SK-N-MC (cell line): ENCODE measurements at places on chromosomes 5 and 9.
A peak's percentile ranks its signal among the peaks of the same experiment; 100 is the strongest.

GRCh38 chr9:5820425-5820824 is 12.5 kb downstream of the ERMP1 start:
- no peak for DNase-seq

DNA sequence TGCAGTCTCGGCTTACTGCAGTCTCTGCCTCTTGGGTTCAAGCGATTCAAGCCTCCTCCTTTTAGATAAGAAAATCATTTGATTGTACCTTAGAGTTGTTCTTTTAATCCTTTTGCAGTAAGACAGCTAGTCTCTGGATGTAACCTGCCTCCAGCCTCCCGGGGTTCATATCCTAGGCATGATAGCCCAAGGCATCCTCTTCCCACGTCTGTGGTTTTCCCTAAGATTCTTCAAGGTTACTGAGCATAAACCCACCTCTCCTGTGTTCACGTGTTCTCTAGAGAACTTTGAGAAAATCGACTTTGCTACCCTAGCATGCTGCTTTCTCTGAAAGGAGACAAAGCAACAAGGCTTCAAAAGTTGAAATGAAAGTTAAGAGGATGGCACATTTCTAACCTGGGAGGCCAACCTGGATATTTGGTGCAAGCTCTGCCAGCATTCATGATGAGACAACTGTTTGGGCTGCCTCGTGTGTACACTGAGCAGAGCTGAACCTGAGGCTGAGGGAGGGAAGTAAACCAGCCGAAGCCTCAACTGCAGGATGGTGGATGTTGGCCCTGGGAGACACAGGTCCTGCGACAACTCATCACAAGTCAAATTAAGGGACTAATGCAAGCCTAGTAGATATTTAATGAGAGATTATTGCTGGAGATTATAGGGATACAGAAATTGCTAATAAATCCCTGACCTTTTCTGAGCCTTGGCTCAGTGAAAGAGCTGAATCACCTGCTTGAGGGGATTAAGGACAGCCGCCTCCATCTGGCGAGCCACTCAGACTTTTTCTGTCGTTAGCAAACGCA is 261.8 kb downstream of the ARHGAP26 start:
- DNase-seq: no peak

DNA sequence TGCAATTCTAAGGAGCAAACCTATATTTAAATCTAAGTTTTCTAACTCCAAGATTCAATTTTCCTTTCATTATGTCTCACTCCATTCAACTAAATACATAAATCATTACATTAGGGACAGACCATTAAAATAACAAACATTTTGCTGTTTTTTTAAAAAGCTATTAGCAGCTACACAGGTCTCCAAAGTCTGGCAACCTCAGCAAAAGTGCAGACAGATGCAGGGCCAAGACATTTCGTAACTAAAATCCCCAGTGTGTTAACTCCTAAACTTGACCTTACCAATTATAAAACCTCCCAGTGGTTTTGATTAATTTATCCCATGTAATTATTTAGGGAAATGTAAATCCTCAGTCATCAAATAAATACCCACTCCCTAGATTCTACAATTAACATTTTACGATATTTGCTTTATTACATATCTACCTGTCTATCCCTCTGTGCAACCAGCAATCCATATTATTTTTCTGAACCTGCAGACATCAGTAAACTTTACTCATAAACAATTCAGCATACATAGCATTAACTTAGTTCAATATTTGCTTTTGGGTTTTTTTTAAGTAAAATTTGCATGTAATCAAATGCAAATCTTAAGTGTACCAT is 64.7 kb downstream of the RGS7BP start:
- DNase-seq: no peak

DNA sequence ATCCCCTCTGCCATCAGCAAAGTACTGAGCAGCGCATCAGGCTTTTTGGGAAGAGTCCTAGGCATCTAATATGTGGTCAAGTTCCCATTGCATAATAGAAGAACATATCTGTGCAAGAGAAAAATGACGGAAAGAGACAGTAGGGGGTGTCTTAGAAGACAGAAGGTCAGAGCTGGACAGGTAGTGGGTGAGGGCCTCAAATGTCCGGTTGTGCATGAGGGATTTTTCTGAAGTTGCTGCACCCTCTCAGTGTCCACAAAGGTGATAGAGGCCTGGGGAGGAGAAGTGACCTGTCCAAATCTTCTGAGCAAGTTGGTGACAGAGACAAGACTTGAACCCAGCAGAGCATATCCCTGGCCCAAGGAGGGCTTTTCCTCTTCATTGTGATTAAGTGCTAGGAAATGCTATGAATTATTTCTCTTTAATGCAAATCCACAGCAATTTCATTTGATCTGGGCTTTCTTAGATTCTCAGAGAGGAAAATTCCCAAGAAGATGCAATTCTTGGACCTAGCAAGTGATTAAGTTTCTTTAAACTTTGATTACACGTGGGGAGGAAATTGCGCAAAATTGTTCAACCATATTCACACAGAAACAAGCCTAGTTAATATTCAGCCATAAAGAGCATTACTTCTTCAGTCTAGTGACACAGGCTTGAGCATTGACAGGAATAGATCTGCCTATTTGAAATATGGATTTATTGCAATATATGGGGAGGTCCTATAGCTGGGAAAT is at the start of gene OR2S2:
OR2S2 (minus strand) TSS at position 51 of the 734 bp plus-strand sequence. CDS start 56 bp downstream, outside the sequence.
- DNase-seq: no peak

DNA sequence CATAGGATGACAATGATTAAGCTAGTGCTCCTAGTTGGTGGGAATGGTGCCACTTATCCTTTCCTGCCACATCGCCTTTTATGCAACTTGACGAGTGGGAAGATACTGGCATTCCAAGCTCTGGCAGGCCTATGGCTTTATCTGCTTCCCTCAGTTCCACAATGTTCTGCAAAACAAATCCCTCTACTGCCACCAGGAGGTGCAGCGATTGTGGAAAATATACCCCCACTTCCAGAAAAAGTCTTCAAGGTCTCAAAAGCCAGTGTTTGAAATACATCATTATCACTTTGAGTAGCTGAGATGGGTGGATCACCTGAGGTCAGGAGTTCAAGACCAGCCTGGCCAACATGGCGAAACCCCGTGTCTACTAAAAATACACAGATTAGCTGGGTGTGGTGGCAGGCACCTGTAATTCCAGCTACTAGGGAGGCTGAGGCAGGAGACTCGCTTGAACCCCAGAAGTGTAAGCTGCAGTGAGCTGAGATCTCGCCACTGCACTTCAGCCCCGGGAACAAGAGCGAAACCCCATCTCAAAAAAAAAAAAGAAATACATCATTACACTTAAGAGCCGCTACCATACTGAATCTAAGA is 3.4 kb downstream of the CLINT1 start:
- peak; percentile 57 for DNase-seq

- DNase-seq: no peak
These were observed 12.5 kb downstream of the ERCC6L2 start for GRCh38 chr9:95887926-95888497.

GRCh38 chr5:142551338-142552067 is 134.4 kb downstream of the FGF1 start:
- peak; percentile 86 for DNase-seq

GRCh38 chr5:115033861-115034260 is 135.8 kb downstream of the TRIM36 start:
- no peak for DNase-seq

GRCh38 chr5:171632616-171633015 is 153.0 kb upstream of the SMIM23 start:
- no peak for DNase-seq

GRCh38 chr5:6501701-6502100 is 53.0 kb downstream of the UBE2QL1 start:
- DNase-seq: no peak

- DNase-seq: no peak
These were observed 58.7 kb upstream of the GALNT10 start for GRCh38 chr5:154131817-154132216.

- no peak for DNase-seq
These were observed 114.3 kb upstream of the DAP start for GRCh38 chr5:10875201-10875768.
